Right ventricle myocardium superior (tissue), 1 donor: ENCODE measurements at places on chromosomes 12 and 14. TPM values are rescaled to one million over a fixed set of nuclear protein-coding genes. Genes with fewer than 3 reads are reported as not detected.
A peak's percentile ranks its signal among the peaks of the same experiment; 100 is the strongest.

GRCh38 chr12:18589316-18589715, 148.5 kb downstream of the PLCZ1 start:
- DNase-seq: no peak

Gene WSCD2
- 0.97 TPM for total RNA-seq

DNA sequence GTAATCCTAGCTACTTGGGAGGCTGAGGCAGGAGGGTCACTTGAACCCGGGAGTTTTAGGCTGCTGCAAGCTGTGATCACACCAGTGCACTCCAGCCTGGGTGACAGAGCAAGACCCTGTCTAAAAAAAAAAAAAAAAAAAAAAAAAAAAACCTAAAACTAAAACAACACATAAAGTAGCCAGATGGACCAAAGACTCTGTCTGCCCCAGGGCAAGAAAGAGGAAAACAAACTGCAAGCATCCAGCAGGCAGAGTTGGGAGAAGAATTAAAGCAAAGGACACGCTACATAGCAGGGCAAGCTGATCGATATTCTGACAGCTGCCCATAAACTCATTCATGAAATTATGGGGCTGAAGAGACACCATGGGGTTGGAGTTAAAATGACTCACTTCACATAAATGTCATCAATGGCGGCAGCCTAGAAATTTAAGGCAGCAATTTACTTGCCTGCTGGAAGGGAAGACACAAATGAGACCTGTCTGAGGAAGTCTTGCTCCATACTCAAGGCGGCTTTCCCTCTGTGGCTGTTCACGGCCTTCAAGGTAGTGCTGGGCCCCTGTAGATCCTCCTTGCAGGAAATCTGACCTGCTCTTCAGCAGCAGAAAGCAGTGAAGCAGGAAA, 259.1 kb upstream of the FKBP4 start:
- no peak for DNase-seq

- no peak for DNase-seq
Measured at GRCh38 chr12:56763753-56764657, 881 bp downstream of the HSD17B6 start.

DNA sequence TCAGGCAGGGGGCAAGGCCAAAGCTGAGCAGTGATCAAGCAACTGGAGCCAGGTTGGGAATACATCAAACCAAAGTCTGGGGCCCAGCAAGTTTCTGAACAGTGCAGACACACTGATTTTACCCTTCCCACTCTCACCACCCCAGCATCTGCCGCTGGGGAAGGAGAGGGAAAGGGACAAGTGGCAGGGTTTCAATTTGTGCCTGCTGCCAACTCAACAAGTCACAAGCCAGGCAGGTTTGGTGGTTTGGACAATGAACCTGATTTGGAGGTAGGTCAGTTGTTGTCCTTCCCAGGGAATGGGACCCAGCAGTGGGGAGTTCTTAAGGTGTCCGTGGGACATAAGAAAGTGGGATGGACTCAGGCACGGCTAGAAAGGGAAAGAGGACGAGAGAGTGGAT, 151.9 kb upstream of the NOS1 start:
- no peak for DNase-seq

DNA sequence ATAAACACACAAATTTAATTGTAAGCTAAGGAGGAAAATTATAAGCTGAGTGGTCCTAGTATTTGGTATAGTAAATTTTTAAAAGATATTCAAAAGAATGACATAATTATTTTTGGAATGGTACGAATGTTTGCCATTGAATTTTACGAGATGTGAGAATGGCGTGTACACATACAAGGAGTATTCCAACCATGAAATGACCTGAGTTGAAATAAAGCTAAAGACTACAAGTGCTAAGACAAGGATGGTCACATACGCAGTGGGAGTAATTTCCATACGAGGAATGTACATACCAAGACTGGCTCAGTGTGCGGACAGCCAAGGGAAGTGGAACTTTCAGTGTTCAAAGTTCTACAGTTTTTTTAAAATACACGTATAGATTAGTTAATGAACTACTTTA, 21.1 kb upstream of the ETV6 start:
- DNase-seq: no peak

Gene NFATC4
- total RNA-seq: 25.6 TPM

Gene TMEM132D
- not detected for total RNA-seq

Gene OAS2
- 3.7 TPM for total RNA-seq

GRCh38 chr12:27996761-27997160, 24.2 kb upstream of the PTHLH start:
- no peak for DNase-seq

DNA sequence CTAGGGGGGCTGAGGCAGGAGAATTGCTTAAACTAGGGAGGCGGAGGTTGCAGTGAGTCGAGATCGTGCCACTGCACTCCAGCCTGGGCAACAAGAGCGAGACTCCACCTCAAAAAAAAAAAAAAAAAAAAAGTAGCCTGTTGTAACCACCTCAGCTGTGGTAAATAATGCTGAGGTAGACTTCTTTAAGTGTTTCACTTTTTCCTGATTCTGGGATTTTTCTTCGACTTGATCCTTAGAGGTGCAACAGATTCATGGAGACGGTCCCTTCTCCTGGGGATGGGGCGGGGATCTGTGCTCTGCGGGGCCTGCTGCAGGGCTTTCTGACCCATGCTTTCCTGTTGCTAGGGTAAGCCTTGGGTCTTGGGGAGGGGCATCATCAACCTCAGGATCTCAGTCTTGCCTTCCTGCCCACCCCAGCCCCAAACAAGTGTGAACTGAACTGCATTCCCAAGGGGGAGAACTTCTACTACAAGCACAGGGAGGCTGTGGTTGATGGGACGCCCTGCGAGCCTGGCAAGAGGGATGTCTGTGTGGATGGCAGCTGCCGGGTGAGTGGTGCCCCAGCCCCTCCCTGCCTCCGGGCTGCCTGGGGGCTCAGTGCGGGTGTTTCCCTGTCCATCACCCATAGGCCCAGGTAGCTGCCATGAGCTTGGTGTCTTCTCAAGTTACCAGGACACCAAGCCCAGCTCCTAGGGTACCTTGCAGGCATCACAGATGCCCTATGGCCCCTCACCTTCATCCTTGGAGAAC, 12.4 kb downstream of the PAPLN start:
- no peak for DNase-seq

DNA sequence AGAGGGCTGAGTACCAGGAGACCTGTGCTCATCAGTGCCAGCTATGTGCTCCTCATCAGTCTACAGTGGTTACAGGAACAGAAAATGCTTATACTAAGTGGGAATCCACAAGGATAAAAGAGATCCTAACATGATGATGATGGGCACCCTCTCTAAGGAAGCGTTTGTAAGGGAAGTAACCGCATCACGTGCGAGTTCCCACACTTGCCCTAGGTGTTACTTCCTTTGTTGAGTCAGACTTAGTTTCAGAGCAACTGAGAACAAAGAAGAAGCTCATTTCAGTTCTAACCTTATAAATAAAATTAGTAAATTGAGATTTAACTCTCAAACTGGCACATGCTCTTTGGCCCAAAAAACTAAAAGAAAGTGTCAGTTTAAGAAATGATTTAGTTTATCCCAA, 956.4 kb upstream of the TMEM132C start:
- no peak for DNase-seq

- no peak for DNase-seq
Measured at GRCh38 chr12:52119398-52120254, 40.1 kb downstream of the SMIM41 start.

GRCh38 chr12:62711631-62712241, 223.2 kb downstream of the PPM1H start:
- DNase-seq: no peak

- no peak for DNase-seq
Measured at GRCh38 chr12:42172441-42173210, 28.0 kb upstream of the GXYLT1 start.

DNA sequence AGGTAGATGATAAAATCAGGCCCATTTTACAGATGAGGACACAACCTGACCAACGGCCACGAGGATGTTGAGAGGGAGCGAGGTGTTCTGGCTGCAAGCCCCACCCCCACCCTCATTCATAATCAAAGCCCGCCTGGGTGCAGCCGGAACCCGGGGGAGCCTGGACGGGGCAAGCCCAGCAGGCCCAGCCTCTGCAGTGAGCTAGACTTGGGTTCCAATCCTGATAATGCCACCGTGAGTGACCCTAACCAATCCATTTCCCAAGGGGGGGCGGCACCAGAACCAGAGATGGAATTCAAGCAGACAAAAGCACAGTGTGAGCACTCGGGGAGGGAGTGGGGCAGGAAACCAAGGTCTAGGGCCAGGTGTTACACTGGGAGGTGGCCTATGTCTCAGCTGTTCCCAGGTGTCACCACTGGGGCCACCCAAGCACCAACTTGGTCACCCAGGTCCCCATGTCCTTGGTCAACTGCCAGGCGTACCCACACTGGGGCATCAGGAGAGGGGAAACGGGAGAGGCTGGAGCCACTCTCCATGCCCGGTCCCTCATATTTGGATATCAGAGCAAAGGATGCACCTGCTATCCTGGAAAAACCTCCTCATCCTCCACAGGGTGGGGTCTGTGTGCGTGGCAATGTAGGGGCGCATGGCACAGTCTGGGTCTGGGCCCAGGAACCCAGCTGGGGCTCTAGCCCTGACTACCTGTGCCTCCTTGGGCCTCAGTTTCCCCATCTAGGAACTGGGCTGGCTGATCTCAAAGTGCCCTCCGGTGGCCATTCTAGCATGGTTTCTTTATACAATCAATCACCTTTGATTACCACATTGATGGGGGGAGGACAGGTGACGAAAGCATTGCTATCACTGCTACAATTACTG, 58.4 kb downstream of the FAM222A start:
- DNase-seq: no peak

GRCh38 chr12:981176-981828, 9.7 kb upstream of the ERC1 start:
- DNase-seq: no peak

Gene PTGER2
- 0.65 TPM for total RNA-seq

DNA sequence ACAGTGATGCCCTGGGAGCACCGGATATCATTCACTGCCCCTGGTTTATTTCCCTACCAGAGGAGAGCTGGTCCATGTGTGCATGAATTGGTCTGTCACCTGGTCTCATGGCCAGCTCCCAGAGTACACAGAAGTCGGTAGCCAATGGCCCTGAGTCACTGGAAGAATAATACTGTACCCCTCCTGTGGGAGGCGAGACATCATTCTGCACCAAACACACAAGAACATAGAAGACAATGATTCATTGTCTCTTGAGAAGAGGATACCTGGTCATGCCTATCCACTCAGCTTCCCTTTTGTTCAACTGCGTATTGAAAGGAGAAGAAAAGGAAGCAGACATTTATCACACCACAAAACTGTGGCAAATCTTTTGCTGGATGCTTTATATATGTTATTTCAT, 216.2 kb downstream of the DPF3 start:
- no peak for DNase-seq

- DNase-seq: no peak
Measured at GRCh38 chr12:98591209-98591608, 2.3 kb upstream of the SLC25A3 start.

Gene ABHD12B
- not detected for total RNA-seq

DNA sequence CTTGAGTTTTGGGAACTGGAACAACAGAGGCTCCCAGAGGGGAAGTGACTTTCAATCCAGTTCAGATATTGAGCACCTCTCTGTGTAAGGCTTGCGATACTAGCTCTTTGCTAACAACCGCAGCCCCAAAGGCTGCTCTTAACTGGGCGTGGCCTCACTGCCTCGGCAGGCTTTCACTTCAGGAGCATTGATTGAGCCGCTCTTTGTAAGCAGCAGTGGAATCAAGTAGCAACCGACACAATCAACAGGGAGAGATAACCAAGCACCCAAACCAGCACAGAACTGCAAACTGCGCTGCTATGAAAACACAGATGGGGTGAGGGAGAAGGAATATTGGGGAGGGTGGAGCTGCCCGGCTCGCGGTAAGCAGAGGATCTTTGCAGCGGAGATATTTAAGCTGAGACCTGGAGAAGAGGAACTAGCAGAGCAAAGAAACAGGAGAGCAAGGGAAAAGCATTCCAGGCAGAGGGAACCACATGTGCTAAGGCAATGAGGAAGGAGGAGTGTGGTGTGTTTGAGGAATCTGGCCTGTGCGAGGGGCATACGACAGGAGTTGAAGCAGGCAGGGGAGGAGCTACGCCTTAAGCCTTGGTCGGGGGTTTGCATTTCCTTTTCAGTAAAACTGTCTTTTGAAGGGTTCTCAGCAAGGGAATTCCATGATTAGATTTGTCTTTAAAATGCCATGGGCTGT, 17.3 kb upstream of the YY1 start:
- peak; percentile 64 for DNase-seq

Gene PAH
- 0.51 TPM for total RNA-seq

GRCh38 chr14:57013987-57014386, 203.7 kb upstream of the OTX2 start:
- no peak for DNase-seq

GRCh38 chr14:31965071-31965734, 111.9 kb upstream of the ARHGAP5 start:
- no peak for DNase-seq

Gene CATSPERB
- 1.6 TPM for total RNA-seq
